ENCODE measurements at places on chromosomes 12 and 14. TPM values are rescaled to one million over a fixed set of nuclear protein-coding genes. Genes with fewer than 3 reads are reported as not detected.

GRCh38 chr12:122336015-122336946 lies 70.0 kb upstream of the VPS33A start:
- peak; percentile 14 for DNase-seq

DNA sequence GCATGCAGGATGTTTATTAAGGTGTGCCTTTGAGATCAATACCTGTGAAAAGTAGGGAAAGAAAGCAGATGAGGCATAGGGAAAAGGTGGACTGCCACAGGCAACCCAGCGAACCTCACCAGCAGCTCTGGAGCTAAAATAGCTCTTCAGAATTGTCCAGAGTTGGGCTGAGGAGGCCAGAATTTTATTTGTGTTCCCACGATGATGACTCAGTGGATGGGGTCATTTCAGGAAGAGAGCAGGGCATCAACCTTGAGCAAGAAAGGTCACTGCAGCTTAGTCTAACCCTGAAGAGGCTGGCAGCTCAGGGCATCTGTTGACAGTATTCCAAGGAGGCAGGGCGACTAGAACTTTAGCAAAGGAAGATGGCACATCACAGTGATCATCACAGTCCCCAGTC lies 696.1 kb downstream of the DIO2 start:
- DNase-seq: peak; percentile 59

DNA sequence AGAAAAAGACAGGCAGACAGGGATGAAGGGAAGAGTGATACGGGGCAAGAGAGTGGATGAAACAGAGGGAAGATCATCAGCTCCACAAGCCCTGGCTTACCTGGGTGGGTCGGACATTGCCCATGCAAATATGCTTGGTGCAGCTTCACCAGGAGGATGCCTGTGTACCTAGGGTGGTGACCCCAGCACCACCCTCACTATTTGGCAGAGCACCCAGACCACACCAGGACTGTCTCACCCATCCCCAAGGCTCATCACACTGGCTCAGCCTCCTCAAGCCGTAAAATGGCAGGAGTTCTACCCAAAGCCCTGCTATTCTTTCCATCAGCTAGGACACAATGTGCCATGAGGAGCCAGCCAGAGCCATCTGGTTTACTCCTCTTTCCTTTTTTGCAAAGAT lies 3.0 kb downstream of the GALNT8 start:
- DNase-seq: no peak

GRCh38 chr14:88233915-88234314 lies 89.2 kb downstream of the KCNK10 start:
- DNase-seq: no peak

- no peak for DNase-seq
Measured at GRCh38 chr12:22653075-22653474, 28.1 kb downstream of the ETNK1 start.

GRCh38 chr12:93855261-93855660 lies 178.1 kb downstream of the CRADD start:
- DNase-seq: no peak

The COCH gene
- 27.1 TPM for total RNA-seq

The STYK1 gene
- total RNA-seq: 4.3 TPM

The OTX2 gene
- not detected for total RNA-seq

The PRB4 gene
- not detected for total RNA-seq

Measured in renal cortical epithelial cell (primary cell).